ENCODE measurements at places on chromosomes 2 and 18.

- peak; percentile 57 for DNase-seq
Observed at GRCh38 chr2:197599285-197599965, 76.0 kb downstream of the RFTN2 start.

GRCh38 chr2:15159751-15160177 is 401.4 kb downstream of the NBAS start:
- DNase-seq: peak; percentile 48

DNA sequence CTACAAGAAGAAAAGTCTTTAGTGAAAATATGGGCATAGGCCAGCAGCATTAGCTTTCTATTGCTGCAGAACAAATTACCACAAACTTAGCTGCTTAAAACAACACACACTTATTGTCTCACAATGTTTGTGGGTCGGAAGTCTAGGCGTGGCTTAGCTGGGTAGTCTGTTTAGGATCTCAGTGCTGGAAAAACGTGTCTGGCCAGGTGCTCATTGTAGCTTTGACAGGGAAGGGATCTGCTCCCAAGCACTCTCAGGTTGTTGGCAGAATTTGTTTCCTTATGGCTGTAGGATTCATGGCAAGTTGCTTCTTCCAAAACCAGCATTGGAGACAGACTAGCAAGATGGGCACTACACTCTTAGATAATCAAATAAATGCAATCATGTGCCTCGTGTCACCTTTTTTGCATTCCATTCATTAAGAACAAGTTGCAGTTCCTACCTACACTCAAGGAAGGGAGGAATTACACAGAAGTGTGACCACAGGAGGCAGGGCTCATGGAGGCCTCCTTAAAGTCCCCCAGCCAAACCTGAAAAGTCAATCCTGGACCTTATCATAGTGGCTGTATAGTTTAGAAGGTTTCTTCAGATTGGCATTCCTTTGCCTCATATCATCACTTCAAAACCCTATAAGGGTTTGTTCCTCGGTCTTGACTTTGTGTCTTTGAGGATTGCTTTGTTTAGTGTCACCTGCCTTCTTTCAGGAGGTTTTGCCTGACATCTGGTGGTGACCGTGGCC is 17.3 kb downstream of the MRPL30 start:
- DNase-seq: no peak

DNA sequence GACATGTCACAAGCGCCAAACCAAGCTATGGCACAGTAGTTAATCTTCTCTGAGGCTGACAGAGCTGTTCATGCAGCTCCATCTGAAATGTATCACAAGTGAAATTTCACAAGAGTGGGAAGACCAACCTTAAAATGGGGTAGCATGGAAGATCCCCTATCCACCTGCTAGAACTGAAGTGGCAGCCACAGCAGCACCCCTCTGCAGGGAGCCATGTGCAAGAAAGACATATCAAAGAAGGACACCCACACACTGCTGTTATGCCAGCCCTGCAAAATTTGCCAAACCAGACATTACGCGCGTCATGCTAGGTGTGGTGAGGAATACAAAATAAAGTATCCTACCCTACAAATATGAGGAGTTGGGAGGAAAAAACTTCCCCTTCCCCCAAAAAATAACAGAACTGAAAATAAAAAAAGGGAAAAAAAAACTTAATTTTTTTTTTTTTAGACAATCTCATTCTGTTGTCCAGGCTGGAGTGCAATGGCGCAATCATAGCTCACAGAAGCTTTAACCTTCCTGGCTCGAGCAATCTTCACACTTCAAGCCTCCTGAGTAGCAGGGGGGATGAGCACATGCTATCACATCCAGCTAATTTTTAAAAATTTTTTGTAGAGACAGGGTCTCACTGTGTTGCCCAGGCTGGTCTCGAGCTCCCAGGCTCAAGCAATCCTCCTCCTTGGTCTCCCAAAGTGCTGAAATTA is 76.2 kb downstream of the STK39 start:
- no peak for DNase-seq

DNA sequence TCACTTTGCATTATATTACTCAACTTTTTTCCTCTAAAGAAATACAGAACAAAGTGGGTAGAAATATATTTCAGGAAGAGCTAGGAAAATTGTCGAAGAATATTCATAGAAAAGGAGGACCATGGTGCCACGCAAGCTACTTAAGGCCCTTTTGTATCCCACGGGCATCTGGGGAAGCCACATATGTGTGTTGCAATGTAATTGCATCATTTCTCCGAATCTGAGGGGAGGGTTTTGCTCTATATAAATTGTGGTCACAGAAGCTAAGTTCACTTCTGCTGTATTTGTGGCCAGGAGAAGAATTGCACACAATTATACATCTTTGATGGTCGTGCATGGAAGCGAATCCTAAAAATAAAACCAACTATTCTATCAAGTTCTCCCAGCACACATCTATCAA is 360.3 kb downstream of the IRS1 start:
- no peak for DNase-seq

GRCh38 chr2:240966457-240966905 is 31.9 kb upstream of the SNED1 start:
- no peak for DNase-seq

DNA sequence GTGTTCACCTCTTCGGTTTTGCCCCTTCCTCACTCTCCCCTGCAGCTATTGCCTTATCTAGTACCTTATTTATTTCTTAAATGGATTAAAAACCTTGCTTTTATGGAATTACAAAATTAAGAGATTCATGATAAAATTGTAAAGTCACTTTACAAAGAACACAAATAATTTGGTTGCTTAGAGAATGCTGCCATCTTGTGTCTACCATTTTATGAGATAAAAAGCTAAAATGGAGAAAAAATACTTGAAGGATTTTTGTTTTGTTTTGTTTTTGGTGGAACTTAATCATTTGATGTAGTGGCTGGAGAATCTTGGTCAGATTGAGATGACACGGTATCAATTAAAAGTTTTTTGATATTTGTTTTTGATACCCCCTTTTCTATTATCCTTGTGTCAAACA is 69.6 kb downstream of the R3HDM1 start:
- no peak for DNase-seq

DNA sequence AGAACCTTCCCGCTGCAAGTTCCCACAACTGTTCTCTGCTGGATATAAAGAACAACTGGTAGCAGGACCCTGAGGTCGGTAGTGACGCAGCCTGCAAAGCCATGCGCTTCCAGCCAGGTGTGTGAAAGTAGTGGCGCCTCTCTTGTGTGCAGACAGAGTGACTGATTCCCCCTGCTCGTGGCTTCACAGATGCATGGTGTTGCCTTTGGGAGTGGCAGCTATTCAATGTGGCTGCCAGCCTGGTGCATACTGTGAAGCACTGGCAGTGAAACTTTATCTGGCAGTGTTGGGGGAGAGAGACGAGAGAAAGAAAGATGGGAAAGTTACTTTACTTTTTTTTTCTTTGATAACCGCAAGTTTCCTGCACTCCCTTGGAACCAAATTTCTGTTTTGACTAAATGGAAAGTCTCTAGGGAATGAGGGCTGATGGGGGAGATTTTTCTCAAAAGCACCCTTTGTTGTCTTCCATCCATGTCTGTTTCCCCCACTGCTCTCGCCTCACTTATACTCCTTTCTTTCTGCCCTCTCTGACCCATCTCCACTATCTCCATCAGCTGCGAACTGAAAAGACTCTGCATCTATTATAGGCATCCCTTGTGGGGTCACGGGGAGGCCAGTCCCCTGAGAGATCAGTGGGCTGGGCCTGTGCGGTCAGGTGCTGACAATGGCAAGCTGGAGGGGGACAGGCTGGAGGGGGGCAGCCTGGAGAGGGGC is 90.0 kb upstream of the TNP1 start:
- DNase-seq: no peak

GRCh38 chr2:106105151-106105922 is 88.8 kb downstream of the UXS1 start:
- no peak for DNase-seq

DNA sequence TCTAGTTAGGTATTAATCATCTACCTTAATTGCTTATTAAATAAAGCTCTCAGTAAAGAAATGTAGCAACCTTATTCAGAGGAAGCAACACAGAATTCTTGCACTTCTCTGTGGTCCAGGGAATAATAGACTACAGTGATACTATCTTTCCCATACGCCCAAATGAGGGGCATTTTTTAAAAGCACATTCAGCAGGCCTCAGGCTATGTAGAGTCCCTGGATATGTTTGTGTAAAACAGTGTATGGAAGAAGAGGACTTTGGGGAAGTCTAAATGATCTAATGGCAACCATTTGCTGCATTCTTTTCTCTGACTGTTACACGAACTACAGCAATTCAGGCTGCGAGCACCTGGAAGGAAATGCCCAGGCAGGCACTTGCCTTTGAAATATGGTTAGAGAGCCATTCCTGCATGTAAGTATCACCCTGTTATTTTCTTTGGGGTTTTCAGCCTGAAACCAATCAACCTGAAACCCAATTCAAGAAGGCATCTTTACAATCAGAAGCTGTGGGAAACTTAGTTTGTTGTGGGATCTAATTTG is 1814.7 kb upstream of the CELF4 start:
- no peak for DNase-seq

DNA sequence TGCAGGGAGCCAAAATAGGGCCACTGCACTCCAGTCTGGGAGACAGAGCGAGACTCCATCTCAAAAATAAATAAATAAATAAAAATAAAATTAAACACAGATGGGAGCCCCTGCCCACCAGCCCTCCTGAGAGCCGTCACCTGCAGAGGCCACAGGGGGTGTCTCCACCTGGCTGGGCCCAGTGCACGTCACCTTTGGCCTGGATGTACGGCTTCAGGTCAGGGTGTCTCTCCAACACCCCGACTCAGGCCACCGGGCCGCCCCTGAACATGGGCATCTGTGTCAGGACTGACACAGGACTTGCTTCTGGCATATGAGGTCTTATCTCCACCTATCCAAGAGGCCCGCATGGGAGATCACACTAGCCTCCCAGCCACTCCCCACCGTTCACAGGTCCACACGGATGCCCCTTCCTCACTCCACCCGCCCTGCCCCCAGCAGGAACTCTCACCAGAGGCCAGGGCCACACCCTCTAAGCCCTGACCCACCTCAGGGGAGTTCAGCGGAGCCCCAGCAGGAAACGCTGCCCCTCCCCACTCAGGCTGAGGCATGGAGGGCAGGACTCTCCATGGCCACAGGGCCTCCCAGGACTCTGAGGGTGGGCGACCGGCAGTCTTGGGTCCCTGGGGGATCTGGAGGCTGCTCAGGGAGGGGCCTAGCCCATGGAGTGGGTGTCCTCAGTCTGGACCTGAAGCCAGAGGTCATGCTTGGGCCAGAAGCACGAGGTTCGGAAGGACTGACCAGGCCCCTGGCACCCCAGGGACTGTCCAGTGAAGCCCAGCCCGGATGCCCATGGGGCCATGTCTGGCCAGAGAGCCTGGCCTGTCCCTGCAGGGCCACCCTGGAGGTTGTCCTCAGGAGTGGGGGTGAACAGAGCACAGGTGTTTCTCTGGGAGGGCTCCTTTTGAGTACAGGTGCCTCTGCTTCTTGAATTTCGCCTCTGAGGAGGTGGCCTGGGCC is 1.6 kb upstream of the CROCC2 start:
- no peak for DNase-seq

DNA sequence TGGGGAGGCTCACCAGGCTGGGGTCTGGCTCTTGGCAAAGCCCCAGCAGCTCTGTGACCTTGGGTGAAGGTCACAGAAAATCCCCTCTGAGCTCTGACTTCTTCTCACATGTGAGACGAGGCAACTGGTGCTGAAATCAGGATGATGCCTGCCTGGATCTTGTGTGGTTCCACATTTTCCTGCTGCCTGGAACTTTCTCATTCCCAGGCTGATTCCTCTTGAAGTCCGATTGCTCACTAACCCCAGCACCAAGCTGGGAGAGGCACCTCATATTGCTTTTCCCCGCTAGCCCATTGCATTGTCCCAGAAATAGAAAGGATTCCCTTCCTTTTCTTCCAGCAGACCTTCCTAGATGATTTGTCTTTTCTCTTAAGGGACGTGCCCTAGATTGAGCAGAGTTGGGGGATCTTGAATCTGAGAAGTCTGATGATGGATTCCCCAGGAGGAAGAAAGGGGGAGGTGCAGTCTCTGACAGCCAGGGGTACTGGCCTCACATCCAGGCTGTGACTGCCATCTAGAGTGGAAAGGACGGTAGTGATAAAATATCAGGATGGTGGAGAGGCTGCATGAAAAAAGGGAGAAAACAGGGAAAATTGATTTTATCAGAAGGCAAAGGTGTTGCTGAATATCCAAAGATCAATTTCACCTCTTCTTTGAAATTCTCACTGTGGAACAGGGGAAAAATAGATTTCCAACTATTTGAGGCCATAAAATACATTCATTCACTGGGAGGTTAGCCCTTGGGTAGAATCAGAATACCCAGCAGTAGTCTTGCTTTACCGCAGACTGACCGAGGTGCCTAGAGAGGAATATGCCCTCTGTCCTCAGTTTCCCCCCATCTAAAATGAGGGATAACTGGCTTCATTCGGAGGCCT is 96.3 kb downstream of the FAM210A start:
- DNase-seq: peak; percentile 48

- no peak for DNase-seq
Observed at GRCh38 chr2:159243529-159243928, 43.0 kb downstream of the WDSUB1 start.

GRCh38 chr18:53457068-53457467 is 767.4 kb downstream of the MBD2 start:
- DNase-seq: peak; percentile 6

DNA sequence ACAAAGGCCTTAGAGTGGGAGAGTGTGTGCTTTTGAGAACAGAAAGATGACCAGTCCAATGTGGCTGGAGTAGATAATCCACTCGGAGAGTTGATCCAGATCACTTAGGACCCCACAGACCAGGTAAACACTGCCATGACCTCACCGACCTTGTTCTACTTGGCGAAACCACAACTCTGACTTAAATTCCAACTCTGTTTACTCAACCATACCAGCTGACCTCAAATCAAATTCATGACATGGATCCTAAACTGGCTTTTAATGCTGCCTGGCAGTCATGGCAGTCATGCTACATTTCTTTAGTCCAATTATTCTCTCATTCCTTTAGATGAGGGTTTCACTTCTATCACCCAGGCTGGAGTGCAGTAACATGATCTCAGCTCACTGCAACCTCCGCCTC is 347.1 kb upstream of the FAM98A start:
- DNase-seq: no peak

- no peak for DNase-seq
Observed at GRCh38 chr2:113069676-113070605, 2.2 kb downstream of the IL1F10 start.

- DNase-seq: no peak
Observed at GRCh38 chr2:189574793-189575475, 5.7 kb downstream of the SLC40A1 start.
